ENCODE measurements at places on chromosomes 11 and 22. TPM values are rescaled to one million over a fixed set of nuclear protein-coding genes. Genes with fewer than 3 reads are reported as not detected.

GRCh38 chr11:120985718-120986569 is 38.0 kb upstream of the TBCEL start:
- peak overlapping the region; percentile 1 for H3K4me3 ChIP-seq
- no peaks in the 10 kb centered on the region for H3K4me1 ChIP-seq
- no peaks in the 10 kb centered on the region for H3K27me3 ChIP-seq
- H3K27ac ChIP-seq: peak overlapping the region; percentile 13
- peak; percentile 81 for DNase-seq
- H3K36me3 ChIP-seq: no peaks in the 10 kb centered on the region

- peak; percentile 47 for DNase-seq
- peaks cover 17% of the 10 kb centered on the region for H3K4me1 ChIP-seq
- peak overlapping the region; percentile 68 for H3K27ac ChIP-seq
- no peaks in the 10 kb centered on the region for H3K36me3 ChIP-seq
- no peak overlapping the region for H3K4me3 ChIP-seq
Measured at GRCh38 chr11:8019314-8020243, 32.4 kb downstream of the EIF3F start.

DNA sequence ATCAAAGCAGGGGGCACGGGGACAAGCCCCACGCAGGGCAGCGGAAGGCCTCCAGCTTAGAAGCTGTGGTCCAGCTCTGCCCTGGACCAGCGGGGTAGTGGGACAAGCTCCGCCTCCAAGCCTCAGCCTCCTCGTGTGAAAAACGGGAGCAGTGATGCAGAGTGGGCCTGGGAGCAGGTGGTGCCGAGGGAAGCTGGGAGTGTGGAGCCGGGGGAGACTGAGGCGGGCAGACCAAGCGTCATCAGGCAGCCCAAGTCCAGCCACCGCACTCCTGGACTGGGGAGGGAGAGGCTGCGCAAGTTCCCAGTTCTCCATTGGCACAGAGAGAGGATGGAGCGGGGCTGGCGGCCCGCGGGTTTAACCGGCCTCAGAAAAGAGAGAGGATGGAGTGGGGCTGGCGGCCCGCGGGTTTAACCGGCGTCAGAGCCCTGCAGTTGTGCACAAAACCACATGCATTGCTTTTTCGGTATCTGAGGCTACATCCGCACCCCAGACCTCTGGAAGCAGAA is 68.1 kb upstream of the PHF21B start:
- no peaks in the 10 kb centered on the region for H3K4me1 ChIP-seq
- no peak overlapping the region for H3K4me3 ChIP-seq
- H3K27ac ChIP-seq: no peak overlapping the region
- H3K27me3 ChIP-seq: peaks cover 13% of the 10 kb centered on the region

GRCh38 chr11:126175393-126175792 is 36.1 kb downstream of the RPUSD4 start:
- no peak for DNase-seq
- H3K27ac ChIP-seq: no peak overlapping the region
- no peaks in the 10 kb centered on the region for H3K36me3 ChIP-seq
- no peak overlapping the region for H3K4me3 ChIP-seq
- H3K4me1 ChIP-seq: no peaks in the 10 kb centered on the region

Gene POU2AF2
- total RNA-seq: not detected

Gene TUBA8
- total RNA-seq: 2.4 TPM
